Activated T-cell treated with anti-CD3 and anti-CD28 coated beads, Interleukin-2, amount 50 U/mL, for 4 hours (primary cell): ENCODE measurements at places on chromosomes 1 and 21. TPM values are rescaled to one million over a fixed set of nuclear protein-coding genes. Genes with fewer than 3 reads are reported as not detected.

Gene LCE2C
- not detected for total RNA-seq

DNA sequence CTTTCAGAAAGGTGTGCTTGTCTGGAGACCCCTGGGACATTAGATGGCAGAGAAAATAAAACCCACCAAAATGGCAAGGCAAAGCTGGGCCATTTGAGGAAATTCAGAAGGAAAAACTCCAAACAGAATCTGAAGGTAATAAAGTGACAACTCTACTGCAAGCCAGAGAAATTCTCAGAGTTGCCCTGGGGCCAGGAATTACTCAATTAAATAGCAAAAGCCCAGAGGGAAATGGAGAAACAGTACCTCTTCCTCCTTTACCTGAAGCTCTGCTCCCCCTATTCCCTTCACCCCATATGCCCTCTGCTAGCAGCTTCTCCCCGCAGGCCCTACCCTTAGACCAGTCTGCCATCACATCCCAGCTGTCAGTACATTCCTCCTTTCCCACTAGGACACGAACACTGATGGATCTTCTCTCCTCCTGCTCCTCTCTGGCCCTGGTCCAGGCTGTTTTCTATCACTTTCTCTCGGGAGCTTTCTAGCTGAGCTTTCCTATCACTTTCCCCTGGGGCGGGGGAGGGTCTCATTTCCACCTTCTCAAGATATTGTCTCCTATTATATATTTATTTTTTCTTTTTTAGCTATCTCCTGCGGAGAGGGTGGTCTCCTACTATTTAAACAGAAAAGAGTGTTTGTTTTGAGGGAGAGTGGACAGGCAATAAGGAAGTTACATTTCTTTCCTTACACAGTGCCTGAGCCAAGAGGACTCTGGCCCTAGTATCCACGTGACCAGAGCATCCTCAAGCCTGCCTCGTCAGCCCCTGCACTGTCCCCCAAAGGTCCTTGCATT is 47.7 kb upstream of the RBM15 start:
- DNase-seq, result no peak

GRCh38 chr1:9539829-9540550 is 725 bp downstream of the SLC25A33 start:
- peak; percentile 37 for DNase-seq

DNA sequence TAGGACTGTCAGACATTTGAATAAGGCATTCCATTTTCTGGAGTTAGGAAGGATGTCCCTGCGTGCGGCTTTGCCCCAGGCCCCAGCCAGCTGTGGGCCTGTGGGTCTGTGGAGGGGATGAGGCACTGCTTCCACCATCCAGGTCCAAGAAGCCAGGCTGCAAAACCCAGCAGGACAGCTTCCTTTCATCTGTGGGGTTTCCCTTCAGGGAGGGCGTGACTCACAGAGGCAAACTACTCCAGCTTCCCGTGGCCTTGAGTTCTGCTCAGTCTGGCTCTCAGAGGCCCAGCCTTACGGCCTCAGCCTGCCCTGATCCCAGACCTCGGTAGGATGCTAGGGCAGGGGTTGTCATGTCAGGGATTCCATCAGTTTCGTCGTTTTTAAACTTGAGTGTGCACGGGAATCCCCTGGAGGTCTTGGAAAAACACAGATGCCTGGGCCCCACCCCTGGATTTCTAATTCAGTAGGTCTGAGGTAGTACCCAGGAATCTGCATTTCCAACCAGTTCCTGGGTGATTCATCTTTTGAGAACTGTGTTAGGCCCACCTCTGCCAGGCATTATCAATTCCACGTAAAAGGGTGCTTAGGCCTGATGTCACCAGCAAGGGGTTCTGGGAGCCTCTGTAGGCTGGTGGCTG is 32.3 kb upstream of the TENT5C start:
- no peak for DNase-seq

- no peak for DNase-seq
Observed at GRCh38 chr1:174197547-174197946, 38.2 kb downstream of the RABGAP1L start.

GRCh38 chr1:4961935-4962645 is 307.7 kb downstream of the AJAP1 start:
- no peak for DNase-seq

- no peak for DNase-seq
Observed at GRCh38 chr1:50974618-50974935, 4.5 kb downstream of the CDKN2C start.

- no peak for DNase-seq
Observed at GRCh38 chr1:50783286-50783685, 176.8 kb downstream of the FAF1 start.

GRCh38 chr1:89724369-89725010 is 91.6 kb downstream of the LRRC8C start:
- peak; percentile 40 for DNase-seq

- no peak for DNase-seq
Observed at GRCh38 chr1:191669629-191670028, 488.6 kb upstream of the RGS18 start.

- DNase-seq, result no peak
Observed at GRCh38 chr21:33734291-33734690, 92.0 kb downstream of the ITSN1 start.

GRCh38 chr1:167332503-167332902 is 111.8 kb downstream of the POU2F1 start:
- DNase-seq, result no peak

GRCh38 chr1:1259951-1260600 is 13.6 kb upstream of the C1QTNF12 start:
- DNase-seq, result no peak

Gene SSU72
- total RNA-seq, result 142 TPM

DNA sequence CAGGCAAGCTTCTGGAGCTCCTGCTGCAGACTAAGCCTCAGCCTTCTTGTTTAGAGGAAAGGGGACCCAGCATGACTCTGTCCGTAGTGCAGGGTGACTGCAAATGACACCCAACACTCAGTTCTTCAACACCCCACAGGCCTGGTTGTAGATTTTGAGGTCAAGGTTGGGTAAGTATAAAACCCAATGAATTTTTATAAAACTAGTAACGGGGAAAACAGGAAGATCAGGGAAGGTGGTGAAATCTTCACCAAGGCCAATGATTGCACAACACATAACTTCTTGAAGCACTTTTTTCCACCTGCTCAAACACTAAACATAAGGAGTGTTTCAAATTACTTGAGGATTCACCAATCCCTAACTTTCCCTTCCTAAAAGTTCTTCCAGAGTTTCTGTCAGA is 89.4 kb upstream of the JAK1 start:
- no peak for DNase-seq

Gene CELF3
- total RNA-seq, result not detected

DNA sequence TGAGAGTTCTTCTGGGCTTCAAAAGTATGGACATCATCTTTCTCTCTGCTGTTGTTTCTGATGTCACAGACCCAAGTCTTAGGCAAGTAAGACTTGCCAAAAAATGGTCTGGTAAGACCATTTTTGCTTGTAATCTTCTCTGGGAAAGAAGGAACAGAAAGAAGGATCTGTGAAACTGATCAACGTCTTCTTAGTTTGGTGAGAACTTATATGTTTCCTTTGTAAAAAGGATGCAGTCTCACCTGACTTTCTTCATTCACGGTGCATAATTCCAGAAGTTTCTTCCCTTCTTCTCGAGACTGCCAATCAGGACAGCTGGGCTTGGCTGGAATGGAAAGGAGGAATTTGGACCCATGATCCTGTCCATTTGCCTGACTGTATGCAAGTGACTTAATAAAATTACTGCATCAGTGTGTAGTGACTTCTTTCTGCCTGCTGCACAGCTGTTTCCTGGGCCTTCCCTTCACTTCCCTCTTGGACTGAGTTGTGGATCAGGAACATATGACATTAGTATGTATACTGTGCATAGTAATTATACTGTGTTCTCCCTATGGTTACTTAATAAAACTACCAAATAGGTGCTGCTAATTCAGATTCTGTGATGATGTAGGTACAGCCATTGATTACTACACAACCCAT is 7.6 kb upstream of the DENND1B start:
- DNase-seq, result no peak

GRCh38 chr1:103056423-103056822 is 51.9 kb downstream of the COL11A1 start:
- no peak for DNase-seq
